ENCODE measurements at places on chromosomes 3 and 15. TPM values are rescaled to one million over a fixed set of nuclear protein-coding genes. Genes with fewer than 3 reads are reported as not detected.
A peak's percentile ranks its signal among the peaks of the same experiment; 100 is the strongest.

- DNase-seq, result no peak
Observed at GRCh38 chr15:78360367-78360801, 20.2 kb downstream of the CRABP1 start.

MGLL gene
- 23.7 TPM for total RNA-seq

- DNase-seq, result no peak
Observed at GRCh38 chr3:18843983-18844382, 304.3 kb upstream of the KCNH8 start.

DNA sequence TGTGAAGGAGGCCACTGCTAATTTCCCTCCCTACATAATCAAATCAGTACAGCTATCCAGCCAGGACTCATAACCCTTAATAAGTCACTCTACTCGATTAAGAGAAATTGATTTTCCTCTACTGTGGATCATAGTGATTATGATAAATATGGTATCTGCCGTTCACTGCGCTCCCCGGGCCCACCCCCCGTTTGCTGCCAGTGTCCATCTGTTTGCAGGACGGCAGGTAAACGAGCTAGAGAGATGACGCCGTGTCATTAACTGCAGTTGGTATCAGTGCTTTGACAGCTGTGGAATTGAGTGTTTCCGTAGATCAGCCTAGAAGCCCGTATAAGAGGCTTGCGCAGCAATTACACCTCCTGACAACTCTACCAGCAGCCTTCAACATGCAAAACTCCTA, 94.9 kb downstream of the ROBO2 start:
- no peak for DNase-seq

GRCh38 chr3:157327018-157327417, 109.6 kb upstream of the PTX3 start:
- DNase-seq, result no peak

DNA sequence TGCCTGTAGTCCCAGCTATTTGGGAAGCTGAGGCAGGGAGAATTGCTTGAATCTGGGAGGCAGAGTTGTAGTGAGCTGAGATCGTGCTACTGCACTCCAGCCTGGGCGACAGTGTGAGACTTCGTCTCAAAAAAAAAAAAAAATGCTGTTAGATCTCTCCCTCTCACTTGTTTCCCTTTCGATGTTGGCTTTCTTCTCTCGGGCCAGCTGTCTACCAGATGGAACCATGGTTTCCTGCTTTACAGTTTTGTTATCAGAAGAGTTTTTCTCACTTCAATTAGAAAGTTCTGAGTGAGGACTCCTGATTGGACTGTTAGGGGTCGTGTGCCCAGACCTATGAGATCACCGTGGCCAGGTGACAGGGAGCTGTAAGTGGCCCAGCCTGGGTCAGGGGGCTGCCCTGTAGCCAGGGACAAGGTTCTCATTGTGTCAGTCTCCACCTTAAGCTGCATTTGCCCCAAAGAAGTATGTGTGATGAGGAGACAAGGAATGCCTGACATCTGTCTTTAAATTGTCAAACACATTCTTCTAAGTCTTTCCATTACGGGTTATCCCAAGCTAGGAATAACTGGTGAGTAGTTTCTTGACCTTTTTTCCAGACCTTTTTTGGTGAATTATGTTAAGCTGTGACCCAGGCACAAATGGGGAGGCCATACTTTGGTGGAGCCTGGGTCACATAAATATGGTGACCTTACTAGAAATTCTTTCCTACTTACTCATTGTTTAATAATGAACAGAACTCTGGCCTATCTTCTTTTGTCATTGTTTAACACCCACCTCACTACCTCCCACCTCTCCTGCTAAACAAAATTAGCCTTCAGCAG, 25.2 kb downstream of the SNAPC5 start:
- peak; percentile 50 for DNase-seq

- no peak for DNase-seq
Observed at GRCh38 chr15:74451861-74452835, 8.8 kb downstream of the UBL7 start.

DNA sequence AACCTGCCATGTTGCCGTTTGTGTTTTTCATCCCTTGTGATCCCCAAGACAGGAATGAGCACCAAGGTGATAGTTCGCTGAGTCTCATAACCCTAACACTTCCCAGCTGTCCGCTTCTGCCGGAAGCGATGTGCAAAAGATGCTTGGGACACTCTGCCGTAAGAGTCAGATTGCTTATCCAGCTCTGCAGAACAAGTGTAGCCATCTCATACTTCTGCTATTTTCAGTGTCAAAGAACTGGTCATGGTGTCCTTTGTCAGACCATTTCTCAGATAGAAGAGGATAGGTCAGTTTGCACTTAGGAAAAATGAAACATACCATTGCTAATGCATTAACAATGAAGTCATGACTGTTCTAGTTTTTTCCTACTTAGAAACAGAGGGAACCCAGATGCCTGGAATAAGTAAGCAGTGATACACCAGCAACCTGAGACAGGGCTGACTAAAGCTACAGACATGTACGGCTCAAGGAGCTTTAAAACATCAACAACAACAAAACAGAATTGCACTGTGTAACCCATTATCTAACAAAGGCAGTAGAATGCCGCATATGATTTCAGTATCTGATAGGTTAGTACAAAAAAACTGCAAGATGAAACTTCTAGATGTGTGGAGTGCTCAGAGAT, 134.0 kb upstream of the IL12A start:
- peak; percentile 97 for DNase-seq

DNA sequence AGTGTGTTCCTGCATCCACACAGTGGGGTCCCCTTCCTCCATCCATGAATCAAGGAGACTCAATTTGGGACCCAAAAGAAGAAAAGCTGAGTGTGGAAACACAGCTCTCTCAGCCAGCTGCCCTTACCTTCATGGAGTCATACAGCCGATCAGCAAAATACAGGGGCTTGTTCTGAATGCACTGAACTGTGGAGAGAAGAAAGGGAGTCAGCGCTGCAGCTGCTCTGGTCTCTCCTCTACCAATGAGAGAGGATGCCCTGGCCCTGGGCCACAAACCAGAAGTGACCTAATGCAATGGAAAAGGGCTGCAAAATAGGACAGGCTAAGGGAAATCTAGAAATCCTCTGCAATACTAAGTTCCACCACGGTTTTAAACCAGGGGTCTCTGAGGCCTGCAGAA, 46.7 kb downstream of the ANXA2 start:
- DNase-seq, result no peak

DNA sequence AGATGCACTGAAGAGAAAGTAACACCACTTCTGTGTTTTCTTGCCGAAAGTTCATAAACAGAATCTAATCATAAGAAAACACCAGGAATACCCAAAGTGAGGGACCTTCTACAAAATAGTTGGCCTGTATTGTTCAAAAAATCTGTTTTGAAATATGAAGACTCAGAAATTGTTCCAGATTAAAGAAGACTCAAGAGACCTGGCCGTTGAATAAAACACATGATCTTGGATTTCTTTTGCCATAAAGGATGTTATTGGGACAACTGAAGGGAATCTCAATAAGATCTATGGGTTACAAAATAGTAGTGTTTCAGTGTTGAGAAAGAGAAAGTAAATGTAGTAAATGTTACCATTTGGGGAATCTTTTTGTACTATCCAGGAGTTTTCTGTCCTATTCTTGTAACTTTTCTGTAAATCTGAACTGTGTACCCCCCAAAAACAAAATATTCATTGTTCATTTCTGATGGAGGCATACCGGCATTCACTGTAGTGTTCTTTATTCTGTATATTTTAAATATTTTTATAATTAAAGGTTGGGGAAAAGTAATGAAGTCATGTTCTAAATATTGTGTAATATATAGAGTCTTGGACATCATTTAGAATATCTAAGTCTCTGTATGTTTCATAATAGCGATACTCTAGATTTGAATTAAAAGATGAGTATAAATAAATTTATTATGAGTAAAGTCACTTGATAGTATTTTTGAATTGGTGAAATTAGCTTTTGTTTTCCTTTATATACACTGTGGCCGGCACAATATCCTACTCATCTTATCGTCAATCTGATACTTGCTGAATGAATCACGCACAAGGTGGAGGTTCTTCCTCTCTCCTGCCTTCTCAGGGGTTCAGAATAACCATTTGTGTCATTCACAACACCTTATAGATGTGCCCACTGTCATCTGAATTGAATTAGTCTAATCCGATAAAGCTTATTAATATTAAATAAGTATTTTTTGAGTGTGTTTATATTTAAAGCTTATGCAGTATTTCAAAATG, 66.7 kb downstream of the TRAK1 start:
- DNase-seq, result peak; percentile 12

DNA sequence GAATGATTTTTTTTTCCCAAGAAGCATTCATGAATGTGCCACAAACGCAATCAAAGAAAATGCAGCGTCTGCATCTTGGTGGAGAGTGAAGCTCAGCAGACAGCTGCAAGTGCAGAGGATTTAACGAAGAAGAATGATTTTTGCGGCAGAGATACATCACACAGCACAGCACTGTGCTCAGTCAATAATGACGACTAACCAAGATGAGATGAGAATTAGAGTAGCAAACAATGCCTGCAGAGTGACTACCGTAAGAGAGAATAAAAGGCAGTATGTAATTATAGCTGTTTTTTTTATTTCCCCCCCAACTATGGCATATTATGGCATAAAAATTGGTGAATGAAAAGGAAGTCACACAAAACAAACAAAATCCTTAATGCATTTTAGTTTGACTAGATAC, 218.0 kb upstream of the ROBO1 start:
- no peak for DNase-seq

DNA sequence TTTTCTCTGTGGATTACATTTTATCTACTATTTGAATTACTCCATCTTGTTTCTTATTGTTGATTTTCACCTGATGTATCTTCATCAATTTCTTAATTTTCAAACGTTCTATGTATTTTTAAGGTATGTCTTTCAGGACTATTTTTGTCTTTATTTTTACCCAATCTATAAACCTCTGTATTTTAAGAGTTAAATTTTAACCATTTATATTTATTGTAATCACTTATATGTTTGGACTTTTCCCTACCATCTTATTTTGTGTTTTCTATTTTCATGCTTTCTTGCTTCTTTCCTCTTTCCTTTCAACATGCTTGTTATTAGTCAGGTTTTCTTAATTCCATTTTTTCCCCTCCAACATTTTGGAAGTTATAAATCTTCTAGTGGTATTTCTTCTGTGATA, 49.5 kb upstream of the NR2E3 start:
- DNase-seq, result no peak

RPP25 gene
- total RNA-seq, result under 0.01 TPM

GRCh38 chr15:51137880-51138430, 43.2 kb upstream of the TNFAIP8L3 start:
- no peak for DNase-seq

UBAP1L gene
- 0.28 TPM for total RNA-seq

DNA sequence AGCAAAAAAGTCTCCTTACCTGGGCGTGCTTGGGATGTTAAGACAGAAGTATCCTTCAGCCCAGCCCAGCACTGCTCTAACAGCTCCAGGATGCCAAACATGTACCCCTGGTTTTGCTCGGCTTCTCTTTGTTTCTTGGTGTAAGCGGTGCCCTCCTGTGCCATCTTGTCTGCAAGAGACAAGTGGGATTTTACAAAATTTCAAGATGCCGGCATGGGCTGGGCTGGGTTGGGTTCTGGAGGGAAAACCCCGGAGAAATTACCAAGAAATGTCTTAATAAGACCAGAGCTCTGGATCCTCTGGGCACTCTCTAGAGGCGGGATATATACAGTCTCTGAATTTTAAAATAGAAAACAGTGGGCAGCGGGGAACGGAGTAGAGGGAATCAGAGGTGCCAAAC, 4.6 kb upstream of the SOX14 start:
- DNase-seq, result no peak

- no peak for DNase-seq
Observed at GRCh38 chr3:145183261-145183660, 977.7 kb downstream of the PLOD2 start.

DNAJA4 gene
- total RNA-seq, result 0.18 TPM

DNA sequence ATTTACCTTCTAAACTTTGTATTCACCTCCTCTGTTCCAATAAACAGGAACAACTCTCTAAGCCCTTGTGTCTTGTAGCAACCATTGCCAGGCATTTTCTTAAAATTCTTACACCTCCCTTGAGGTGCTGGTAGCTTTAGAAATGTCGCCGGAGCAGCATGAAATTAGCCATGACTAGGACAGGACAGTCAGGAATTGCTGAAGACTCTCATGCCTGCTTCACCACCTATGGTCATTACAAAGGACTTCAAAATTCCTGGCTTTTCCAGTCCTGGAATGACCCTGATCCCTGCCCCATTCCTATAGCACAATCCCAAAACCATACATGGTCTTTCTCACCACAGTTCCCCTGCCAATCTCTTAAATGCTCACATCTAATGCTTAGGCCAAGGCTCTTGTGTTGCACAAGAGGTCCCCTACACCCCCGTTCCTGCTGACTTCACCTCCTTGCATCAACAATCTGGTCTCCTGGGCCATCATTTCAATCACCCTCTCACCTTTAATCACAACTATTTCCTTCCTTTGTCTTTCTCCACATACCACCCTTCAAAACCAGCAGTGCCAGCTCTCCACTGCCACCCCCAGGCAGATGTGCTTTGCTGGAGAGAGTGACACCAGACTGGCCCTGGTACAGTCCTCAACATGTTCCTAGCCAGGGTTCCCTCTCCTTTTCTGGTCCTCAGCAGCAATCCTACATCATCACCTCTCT, 113.2 kb upstream of the TJP1 start:
- no peak for DNase-seq

DNA sequence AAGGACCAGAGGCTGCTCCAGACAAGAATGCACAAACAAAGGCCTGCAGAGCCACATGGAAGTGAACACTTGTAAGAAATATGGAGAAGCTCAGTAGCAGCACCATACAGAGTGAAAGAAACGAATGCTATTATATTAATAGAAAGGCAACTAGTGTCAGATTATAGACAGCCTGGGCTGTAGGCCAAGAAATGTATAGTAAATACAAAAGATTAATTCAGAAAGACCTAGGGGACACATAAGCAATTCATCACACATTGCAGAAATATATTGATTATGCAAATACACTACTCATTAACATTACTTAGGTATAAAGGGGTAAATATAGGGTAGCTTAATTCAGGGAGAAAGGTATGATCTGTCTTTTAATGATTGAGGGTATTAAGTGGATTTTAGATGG, 69.5 kb upstream of the GUCA1C start:
- DNase-seq, result no peak

RBSN gene
- 33.7 TPM for total RNA-seq

- no peak for DNase-seq
Observed at GRCh38 chr3:109071350-109072142, 46.4 kb downstream of the MORC1 start.

HHLA2 gene
- not detected for total RNA-seq

- no peak for DNase-seq
Observed at GRCh38 chr3:191253089-191253799, 54.2 kb downstream of the OSTN start.

GRCh38 chr3:16337856-16338540, 73.0 kb downstream of the OXNAD1 start:
- no peak for DNase-seq

GRCh38 chr3:103169289-103169688, 734.5 kb downstream of the ZPLD1 start:
- no peak for DNase-seq

DNA sequence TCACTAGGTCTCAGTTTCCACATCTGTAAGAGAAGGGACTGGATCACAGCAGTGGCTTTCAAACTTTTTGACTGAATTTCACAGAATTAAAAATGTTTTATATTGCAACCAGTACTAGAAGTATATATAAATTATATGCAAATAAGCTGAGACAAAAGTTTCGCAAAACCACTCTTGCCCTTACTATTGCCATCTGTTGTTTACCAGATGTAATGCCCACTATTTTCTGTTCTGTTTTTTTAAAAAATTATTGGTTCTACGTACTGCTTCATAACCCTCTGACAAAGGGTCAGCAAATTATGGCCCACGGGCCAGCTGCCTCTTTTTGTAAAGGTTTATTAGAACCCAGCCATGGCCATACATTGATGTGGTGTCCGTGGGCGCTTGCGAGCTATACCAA, 44.8 kb downstream of the PDIA5 start:
- no peak for DNase-seq

Data from IMR-90 (cell line).